ENCODE measurements at places on chromosomes 4 and X.

- no peak for DNase-seq
Measured at GRCh38 chrX:22310779-22311178, 38.1 kb downstream of the CBLL2 start.

DNA sequence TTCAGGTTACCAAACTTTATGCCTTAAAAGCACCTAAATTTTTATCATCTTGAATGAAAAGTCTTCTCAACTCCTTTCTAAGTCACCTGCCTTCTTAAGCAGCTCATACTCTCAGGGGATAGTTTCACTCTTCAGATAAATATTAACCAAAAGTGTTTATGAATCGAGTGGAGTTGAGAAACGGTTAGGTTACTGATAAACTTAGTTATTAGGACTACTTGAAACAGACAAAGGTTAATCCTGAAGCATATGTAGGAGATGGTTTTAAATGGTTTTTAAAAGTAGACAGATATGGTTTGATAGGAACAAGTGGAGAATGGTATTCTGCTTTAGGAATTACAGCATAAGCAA lies 32.8 kb downstream of the CLDN22 start:
- DNase-seq, result no peak

DNA sequence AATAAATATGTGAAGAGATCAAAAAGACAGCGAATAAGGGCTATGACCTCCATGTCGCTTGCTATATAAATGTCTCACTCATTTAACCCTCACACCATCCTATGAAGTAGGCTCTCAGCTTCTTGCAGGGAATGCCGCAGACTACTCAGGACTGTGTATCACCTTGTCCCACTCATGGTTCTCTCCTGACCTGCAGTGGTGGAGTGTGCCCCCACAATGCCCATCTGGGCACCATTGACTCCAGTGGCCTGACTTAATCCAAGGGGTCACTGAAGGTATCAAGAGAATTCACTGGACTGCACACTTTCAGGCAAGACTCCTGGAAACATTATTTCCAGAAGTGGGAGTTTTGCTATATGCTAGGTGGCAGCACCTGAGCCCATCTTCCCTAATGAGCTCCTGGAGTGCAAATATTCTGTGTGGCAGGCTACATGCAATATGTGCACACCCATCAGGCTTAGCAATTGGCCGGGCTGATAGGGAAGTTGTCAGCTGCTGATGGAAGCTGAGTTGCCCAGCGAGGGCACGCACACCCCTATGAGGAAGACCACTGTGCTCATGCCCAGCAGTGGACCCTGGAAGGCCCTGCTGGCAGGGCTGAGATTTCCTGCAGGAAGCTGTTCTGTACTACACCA lies 8.2 kb upstream of the EFNB1 start:
- DNase-seq, result no peak

DNA sequence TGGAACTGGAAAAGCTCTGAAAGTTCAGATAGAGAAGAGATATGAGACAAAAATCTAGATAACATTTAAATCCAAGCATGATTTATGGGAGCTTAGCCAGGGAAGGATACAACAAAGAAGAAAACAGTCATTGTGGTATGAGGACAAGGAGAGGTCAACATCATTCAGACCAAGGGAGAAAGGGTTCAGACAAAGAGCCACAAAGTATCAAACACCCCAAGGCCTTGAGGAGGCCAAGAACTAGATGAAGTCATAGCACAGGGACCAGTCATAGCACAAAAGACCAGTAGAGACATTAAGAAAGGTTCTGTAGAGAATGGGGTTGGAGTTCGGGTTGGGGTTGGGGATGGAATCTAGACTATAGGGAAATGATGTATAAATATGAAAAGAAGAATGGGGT lies 77.4 kb upstream of the NAP1L5 start:
- DNase-seq, result no peak

DNA sequence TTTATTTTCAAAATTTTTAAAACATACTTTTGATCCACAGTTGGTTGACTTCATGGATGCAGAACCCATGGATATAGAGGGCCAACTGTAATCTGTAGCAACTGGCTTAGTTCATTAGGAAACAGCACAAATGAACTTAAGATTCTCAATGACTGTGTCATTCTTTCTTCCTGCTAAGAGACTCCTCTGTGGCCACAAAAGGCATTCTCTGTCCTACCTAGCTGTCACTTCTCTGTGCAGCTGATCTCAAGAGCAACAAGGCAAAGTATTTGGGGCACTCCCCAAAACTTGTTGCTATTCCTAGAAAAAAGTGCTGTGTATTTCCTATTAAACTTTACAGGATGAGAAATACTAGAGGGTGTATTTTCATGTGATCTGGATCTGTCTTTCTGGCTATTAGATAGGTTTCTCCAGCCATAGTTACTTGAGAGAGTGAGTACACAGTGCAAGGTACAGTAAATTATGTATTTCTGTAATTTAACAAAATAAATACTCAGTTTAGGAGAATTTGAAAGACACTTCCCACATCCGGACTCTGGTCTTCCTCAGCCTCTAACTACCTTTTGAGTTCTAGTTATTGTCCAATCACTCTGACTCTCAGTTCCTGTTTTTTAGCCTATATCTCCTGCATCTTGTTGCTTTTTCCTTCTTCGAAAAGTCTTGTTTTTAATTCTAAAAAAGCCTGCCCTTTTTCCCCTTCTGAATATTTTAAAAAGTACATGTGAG lies 21.8 kb downstream of the TLR2 start:
- DNase-seq, result no peak

GRCh38 chr4:86653237-86653865 lies 59.2 kb downstream of the PTPN13 start:
- DNase-seq, result no peak

- DNase-seq, result no peak
Measured at GRCh38 chr4:20723019-20723418, 22.8 kb downstream of the PACRGL start.

All from HTR-8/SVneo (cell line).